Cardiac septum (tissue), 1 donor: ENCODE measurements at places on chromosomes 2 and 18. TPM values are rescaled to one million over a fixed set of nuclear protein-coding genes. Genes with fewer than 3 reads are reported as not detected.
A peak's percentile ranks its signal among the peaks of the same experiment; 100 is the strongest.

GRCh38 chr2:144162652-144163051 lies 357.3 kb downstream of the ZEB2 start:
- DNase-seq = no peak

GRCh38 chr2:137838255-137839092 lies 125.8 kb upstream of the HNMT start:
- no peak for DNase-seq

- DNase-seq = no peak
Measured at GRCh38 chr2:138881126-138881525, 100.9 kb upstream of the NXPH2 start.

DNA sequence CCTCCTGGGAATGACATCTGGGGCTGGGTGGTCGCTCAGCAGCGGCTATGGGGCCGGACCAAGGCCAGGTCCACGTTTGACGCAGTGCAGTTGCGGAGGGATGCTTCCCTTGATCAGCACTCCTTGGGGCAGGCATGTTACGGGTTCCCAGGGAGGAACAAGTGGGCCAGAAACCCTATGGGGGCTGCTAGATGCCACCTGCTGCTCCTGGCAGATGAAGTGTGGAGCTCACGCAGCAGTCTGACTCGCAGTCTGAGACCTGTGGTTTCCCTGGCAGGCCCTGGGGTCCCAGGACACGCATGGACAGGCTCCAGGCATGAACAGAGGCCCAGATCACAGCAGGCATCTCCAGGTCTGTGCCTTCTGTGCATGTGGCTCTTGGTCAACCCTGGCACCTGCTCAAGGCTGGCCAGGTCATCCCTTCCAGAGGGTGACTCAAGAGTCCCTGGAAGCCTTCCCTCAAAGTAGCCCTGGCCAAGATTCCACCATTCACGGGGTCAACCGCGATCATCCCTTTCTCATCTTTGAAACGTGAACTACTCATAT lies 20.0 kb downstream of the KCNF1 start:
- DNase-seq = no peak

ADRA2B gene
- total RNA-seq = 5.5 TPM

DNA sequence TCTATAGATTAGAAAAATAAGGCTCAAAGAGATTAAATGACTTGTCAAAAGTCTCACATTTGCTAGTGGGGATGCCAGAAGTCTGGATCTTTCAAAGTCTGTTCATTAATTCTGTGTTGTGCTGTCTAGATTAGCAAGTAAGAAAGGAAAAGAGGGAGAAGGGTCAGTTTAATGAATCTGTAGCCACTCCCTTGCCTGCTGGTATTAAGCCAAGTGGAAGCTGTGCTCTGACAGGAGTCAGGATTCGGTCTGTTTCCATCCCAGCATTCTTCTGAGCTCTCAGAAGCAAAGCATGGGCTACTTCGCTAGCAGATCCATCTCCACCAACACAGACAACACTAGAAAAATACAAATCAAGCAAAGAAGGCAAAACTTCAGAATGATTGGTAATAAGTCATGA lies 98.5 kb downstream of the CERKL start:
- no peak for DNase-seq

SULT1C4 gene
- total RNA-seq = 2.4 TPM

AGAP1 gene
- total RNA-seq = 18.7 TPM

DNA sequence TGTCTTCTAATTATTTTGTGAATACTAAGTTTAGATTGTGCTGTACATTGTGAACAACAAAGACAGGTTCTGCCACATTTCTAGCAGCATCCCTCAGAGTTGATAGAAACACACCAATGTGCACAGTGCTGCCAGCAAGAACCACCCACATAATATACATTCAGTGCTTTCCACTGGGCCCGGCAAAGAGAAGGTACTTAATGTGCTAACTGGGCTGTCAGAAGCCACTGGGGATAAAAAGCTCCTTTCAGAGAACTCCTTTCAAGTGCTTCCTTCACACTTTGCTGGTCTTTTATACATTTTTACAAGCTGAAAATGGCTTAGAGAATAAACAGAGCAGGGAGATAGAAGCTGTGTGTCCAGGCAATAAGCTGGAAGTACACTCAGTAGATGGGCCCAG lies 58.0 kb upstream of the CAPN13 start:
- DNase-seq = no peak

DNA sequence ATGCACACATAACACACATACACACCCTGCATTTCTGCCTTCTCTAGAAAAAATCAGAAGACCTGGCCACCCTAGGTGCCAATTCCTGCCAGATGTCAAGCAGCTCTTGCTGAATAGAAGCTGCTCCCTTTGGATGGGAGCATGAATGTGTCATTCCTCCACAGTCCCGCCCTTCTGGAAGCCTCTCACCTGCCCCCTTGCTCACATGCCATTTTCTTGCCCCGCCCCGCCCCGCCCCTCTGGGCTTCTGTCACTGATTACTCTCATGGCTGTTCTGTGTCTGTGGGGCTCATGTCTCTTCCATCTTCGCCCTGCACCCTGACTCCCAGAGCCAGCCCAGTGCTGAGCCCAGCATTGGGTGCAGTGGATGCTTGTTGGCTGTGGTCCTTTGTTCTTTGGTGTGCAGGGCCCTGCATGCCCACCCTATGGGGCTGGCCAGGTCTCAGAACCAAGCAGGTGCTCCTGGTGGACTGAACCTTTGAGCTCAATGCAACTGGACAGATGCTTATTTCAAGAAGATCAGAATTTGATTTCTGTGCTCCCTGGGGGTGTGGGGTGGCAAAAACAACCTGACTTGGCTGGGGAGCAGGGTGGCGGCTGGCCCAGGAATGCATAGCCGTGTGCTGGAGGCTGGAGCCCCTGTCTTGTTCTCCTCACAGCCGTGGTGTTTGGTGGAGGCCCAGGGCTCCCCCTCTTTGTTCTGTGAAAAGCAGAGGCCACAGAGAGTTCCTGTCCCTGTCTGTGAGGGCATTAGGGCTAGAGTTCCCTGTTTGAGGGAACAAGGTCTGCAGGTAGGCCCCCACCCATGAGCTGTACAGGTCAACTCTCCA lies 140.6 kb upstream of the GLI2 start:
- DNase-seq = no peak

- DNase-seq = peak; percentile 50
Measured at GRCh38 chr18:78725426-78725825, 254.2 kb upstream of the SALL3 start.

DNA sequence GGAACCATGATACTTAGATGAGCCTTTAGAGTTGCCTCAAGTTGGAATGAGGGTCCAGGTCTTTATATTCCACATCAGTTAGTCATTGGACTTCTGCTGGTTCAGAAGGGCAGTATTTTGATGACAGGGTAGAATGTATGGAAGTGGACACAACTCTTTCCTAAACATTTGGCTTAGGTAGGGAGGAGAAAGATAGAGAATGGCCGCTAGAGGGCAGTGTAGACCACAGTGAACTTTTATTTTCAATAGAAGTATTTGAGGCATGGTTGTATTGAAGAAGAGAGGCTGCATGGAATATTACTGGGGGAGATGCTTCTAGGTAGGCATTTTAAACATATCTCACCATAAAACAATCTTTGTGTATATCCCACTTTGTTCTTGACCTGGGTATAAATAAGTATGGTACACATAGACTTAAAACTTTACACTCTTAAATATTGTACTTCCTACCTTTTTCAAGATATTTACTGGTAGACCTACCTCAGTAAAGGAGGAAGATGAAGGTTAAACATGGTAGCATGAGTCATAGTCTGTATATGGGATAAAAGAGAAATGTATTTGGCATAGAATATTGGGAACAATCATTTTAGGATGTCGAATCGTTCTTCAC lies 497.6 kb upstream of the FAM98A start:
- DNase-seq = no peak
